Ascending aorta (tissue), 2 donors: ENCODE measurements at places on chromosomes 11 and 22.

DNA sequence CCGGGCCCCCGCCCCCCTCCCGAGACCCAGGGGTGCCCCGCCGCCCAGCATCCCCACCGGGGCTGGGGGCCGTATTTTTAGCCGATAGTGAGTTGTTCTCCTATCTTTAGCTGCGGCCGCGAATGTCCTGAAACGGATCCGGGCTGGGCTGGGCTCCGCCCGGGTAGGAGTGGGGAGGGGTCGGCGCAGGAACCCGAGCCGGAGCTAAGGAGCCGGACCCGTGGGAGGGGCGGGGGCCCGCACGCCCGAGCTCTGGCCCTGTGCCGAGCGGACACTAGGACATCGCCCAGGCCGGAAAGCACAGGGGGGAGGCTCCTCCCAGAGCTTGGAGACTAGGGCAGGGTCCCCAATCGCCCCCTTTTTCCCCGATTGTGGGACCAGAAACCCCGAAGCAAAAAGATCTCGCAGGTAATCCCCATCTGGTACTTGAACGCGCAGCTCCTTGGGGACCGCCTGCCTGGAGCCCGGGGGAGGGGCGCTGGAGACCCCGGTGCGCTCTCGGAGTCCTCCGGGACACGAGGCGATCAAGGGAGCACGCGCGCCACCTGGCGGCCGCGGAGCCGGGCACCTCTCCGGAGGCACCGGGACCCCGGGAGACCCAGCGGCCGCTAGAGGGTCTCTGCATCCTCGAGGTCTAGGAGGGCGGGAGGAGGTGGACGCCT, 669 bp downstream of the CDC42EP2 start:
- DNase-seq, result no peak

DNA sequence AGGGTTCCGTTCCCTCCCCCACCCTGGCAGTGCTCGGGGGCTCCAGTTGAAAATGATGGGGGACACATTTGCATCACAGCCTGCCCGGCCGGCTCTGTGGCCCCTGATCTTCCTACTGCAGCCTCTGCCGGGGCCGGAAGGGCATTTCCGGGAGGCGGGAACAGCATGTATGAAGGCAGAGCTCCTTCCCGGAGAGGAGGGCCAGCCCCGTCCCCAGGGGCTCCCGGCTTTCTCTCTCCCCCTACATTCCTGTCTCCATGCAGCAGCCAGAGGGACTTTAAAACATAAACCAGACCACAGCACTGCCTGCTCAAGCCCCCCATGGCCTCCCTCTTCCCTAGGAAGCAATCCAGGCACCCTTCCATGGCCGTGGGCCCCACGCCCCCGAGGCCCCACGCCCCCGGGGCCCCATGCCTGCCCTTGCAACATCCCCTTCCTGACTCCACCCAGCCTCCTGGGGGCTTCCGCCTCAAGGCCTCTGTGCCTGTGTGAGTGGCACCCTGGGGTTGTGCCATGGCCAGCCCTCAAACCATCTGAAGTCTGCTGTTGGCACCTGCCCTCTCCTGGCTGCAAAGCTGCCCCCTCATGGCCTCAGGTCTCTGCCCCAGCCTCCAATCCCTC, 73.1 kb downstream of the CDKN1C start:
- no peak for DNase-seq

- no peak for DNase-seq
Measured at GRCh38 chr11:95762534-95762933, 27.0 kb downstream of the FAM76B start.

DNA sequence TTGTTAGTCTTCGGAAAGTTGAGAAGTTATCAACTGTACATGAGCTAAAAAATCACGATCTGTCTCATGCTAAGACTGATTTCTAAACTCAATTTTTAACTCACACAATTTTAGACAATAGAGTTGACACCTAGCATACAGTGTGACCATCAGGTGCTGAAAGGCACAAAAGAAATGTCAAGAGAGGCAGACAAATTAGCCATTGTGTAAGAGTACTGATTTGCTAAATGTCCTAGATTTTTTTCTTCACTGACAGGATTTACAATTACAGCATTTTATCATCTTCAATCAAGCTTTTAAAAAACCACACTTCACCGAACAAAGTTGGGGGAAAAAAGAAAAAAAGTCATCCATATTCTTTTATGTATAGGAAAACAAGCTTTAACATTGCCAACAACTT, 7.0 kb downstream of the LGR4 start:
- no peak for DNase-seq

GRCh38 chr22:48403521-48404403, 1423.9 kb downstream of the BRD1 start:
- DNase-seq, result peak; percentile 35

DNA sequence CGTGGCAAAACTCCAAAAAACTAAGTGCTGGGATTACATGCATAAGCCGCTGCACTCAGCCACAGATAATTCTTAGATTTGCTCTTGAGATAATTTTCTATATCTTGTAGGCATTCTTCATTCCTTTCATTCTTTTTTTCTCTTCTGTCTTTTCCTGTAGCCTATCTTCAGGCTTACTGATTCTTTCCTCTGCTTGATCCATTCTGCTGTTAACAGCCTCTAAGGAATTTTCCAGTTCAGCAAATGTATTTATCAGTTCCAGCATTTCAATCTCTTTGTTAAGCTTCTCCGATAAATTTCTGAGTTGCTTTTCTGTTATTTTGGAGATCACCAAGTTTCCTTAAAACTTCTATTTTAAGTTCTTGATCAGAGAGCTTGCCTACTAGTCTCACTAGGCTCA, 46.7 kb downstream of the SMC1B start:
- no peak for DNase-seq

DNA sequence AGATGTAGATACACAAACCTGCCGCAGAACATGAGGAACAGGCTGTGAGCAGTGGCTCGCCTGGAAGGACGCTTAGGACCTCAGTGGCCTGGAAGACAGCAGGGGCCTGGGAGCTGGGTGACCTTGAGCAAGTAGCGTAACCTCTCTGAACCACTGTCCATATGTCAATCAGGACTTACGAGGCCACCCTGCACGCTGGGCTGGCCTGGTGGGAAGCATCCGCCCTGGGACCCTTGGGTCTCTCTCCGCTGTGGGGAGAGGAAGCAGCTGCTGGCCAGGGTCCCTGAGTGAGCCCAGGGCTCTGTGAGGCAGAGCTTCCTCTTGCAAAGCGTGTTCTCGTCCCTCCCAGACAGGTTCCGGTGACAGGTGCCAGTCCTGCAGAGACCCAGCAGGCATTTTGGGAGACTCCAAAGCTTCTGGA, 14.0 kb upstream of the EHD1 start:
- no peak for DNase-seq

GRCh38 chr22:49972163-49973017, 11.8 kb downstream of the PIM3 start:
- DNase-seq, result no peak

- DNase-seq, result no peak
Measured at GRCh38 chr11:104337273-104337672, 173.3 kb upstream of the PDGFD start.

GRCh38 chr22:36439481-36440271, 41.8 kb downstream of the TXN2 start:
- no peak for DNase-seq

- DNase-seq, result no peak
Measured at GRCh38 chr11:117976445-117976844, 9.7 kb upstream of the IL10RA start.

DNA sequence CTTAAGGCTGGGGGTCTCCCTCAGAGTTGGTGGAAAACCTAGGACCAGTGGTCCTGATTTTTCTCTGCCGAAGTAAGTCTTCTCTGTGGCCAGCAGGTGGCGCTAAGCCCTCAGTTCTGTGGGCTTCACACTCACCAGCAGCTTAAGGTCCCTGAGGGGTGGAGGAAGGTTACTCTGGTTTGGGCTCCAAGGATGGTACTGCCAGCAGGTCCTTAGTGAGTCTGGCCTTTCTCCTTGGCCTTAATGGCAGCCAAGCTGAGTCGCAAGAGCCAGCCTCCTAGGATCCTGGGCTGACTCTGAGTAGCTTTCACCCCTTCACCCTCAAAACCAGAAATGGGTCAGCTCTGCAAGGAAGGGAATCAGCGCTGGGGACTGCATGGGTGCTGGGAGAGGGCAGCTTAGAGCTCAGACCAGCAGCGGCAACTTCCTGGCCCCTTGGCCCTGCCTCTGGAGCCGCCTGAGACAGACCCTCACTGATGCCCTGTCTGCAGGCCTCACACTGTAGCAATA, 4.4 kb downstream of the KCNJ11 start:
- DNase-seq, result no peak

DNA sequence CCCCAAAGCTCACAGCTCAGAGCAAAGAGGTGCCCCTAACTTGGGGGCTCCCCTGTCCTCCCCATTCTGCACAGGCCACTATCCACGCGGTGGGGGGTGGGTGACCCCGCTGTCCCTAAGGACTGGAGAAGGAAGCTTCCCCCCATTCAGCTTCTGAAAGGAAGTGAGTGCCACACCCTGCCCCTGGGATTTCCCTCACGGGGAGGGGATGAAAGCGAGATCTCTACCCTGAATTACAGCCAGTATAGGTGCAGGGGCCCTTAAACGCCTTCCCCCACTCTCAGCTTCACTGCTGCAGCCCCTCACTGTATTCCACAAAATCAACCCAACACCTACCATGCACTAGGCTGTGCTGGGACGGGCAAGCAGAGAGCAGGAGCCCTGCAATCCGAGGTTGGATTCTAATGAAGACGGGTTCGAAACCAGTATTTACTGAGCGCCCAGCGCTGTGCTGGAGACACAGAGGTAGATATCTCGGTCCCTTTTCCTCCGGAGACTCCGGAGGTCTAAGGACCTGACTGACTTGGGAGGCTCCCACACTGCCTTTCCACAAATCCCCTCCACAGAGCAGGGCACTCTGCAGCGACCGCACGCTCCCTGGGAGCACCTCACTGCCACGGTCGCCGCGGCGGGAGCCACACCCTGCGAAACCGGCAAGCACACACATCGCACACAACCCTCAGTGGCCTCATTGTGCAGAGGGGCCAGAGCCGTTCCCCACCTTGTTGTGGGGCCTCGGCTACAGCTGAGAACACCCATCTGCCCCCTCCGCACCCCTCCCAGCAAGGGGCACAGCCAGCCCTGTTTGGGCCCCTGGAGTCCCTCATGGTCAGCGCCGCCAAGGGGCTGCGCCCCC, 1.8 kb downstream of the AHNAK start:
- no peak for DNase-seq

- no peak for DNase-seq
Measured at GRCh38 chr11:44236296-44236695, 73.6 kb downstream of the ALX4 start.

- DNase-seq, result no peak
Measured at GRCh38 chr22:46240907-46241306, 9.2 kb downstream of the CDPF1 start.

DNA sequence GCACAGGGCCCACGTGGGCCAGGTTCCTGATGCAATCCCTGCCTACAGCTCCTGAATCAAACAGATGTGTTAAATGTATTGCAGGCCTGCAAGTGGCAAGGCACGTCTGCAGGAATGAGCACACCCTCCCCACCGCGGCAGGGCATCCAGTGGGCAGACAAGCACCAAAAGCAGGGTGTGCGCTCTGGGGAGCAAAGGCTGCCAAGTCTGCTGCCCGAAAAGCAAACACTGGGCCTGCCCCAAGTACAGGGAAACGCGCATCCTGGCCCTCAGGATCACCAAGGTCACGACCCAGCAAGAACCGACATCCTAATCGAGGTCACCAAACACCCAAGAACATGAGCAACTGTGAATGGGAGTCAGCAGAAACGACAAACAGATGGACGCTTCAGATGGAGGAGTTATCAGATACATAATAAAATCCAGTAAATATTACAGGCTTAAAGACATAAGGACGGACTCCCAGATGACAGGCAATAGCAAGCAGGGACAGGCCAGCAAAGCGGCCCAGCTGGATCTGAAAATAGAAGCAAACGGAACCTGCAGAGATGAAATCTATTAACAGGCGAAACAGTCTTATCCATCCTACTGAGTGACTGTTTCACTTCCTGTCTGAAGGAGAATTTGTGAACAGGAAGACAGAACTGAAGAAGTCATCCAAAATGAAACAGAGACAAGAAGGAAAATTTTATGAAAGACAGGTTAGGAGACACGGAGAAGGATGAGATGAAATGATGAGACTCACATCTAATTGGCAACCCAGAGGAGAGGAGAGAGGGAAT, 26.7 kb downstream of the CARS1 start:
- DNase-seq, result no peak

DNA sequence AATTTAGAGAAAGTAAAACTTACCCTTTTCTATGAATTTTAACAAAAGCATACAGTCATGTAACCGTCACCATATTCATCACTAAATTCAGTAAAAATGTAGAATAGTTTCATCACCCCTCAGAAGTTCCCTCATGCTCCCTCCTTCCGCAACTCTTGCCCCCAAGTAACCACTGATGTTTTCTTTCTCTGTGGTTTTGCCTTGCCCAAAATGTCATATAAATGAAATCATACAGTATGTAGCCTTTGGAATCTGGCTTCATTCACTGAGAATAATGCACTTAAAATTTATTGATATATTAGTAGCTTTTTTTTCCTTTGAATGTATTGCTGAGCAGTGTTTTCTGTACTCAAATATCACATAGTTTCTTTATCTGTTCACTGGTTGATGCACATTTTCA, 60.1 kb downstream of the DCUN1D5 start:
- DNase-seq, result no peak

DNA sequence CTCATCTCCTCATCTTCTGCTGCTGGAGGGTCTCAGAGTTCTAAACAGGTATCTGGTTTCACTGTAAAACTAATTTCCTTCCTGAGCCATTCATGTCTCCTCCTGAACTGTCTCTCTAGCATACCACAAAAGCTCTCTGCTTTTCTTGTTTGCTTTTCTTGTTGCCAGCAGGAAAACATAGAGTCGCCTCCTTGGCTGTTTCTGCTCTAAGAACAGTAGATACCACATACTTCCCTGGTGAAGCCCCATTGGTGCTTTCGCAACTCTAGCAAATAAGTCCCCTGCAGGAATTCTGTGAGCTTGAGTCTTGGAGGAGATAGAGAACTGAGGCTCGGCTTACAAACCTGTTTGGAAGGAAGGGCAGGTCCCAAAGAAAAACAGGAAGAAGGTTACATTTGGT, 7.0 kb downstream of the DIXDC1 start:
- no peak for DNase-seq

DNA sequence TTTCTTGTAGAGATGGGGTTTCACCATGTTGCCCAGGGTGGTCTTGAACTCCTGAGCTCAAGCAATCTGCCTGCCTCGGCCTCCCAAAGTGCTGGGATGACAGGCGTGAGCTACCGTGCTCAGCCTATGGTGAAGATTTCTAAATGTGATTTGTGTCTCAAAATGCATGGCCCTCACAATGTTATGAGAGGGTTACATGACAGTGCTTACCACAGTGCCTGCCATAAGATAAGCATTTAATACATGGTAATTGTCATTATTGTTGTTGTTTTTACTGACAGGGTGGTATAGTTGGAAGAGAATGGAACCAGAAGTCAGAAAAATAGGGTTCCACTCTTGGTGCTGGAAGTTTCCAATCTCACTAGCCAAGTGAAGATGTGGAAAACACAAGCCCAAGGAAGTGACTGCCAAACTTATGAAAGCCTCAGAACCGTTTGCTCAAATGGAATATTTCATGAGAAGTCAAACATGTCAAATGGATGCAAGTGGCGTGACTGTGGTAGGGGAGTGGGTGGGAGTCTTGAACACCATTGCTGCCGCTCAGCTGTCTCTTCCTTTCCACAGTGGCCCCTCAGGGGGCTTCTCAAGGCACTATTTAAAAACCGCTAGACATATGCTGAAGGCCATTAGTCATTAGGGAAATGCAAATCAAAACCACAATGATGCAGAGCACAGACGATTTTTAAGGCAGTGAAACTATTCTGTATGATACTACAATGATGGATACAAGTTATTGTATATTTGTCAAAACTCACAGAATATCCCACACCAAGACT, 29.1 kb upstream of the LMO2 start:
- DNase-seq, result no peak

GRCh38 chr11:11083441-11083840, 225.6 kb upstream of the ZBED5 start:
- no peak for DNase-seq
